ENCODE measurements at places on chromosomes 4 and X.
A peak's percentile ranks its signal among the peaks of the same experiment; 100 is the strongest.

GRCh38 chr4:56630876-56631666 is 50.0 kb downstream of the HOPX start:
- no peak for DNase-seq

DNA sequence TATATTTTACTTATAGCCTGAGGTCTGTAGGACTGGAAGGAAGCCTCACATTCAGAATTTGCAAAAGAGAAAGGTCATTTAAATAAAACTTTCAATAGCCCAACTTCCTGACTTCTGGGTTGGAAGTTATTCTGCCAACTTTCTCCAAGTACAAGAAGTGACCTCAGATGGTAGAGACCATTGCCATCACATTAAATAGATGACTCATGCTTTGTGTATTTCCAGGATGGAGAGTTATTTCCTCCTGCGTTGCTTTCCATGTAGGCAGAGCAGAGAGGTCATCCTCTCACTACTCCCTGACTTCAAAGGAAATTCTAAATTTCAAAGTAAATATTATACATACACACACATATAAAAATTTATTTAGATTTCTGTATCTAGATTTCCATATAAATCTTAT is 73.0 kb upstream of the NR3C2 start:
- no peak for DNase-seq

DNA sequence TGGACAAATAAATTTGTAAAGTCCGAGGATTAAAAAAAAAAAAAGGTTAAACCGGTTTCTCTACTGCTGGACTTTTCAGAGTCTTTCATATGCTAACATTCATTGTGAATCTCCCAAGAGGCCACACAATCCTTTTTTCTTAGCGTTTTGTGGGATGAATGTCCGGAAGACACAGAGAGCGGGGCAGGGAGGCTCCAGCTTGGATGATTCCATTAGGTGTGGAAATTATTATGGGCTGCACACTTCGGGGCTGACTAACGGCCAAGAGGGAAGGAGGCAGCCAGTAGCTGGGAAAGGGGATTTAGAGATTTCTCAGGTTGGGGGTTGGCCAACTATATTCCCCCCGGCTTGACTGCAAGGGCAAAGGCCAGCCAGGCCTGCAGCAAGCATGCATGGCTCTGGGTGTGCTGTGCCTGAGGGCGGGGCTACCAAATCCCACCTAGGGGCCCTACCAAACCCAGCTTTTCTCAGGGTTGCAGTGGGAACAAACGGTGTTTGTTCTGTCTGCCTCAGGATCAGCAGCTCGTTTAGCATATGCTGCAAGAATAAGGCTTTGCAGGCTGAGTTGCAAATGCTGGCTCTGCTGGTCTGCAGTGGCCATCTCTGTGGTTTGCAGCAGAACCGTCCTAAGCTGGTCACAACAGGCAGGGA is 28.6 kb downstream of the NYX start:
- peak; percentile 11 for DNase-seq

DNA sequence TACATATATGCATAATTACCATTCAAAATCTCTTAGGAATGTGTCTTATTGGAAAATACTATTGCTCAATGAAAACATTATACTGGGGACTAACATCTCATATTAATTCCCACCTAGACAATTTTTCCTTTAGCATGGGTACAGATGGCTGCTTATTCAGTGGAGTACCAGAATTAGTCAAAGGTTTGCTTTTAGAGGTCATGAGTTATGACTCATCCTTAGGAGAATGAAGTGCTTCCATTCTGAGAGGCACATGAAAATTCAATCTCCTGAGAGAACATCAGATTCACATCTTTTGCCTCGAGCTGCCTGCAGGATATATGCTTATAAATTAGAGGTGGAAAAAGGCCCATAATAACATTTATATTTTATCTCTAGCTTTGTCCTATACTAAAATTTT is 378.0 kb upstream of the DMD start:
- DNase-seq: no peak

- DNase-seq: peak; percentile 94
These were observed 55.5 kb downstream of the LUZP4 start for GRCh38 chrX:115344885-115345614.

- DNase-seq: no peak
These were observed 137.9 kb downstream of the ANK2 start for GRCh38 chr4:113187358-113187757.

DNA sequence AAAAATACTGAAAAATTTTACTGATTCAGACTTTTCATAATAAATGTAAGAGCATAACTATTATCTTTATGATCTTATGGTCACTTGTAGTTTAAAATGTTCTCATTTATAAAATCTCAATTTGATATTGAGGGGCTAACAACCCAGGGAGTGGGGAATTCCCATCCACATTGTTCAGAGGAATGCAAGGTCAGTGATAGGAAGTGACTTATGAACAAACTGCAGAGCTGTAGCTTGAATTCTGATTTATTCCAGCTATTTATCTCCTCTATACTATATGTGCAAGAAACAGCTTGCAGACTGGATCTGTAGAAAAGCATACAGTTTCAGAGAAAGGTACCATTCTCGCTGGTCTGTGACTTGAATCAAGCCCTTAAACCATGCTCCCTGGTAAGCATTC is 61.6 kb downstream of the SEC24D start:
- no peak for DNase-seq

- no peak for DNase-seq
These were observed 64.4 kb downstream of the HADH start for GRCh38 chr4:108054025-108054638.

- DNase-seq: no peak
These were observed 22.8 kb upstream of the DCLK2 start for GRCh38 chr4:150055467-150055866.

DNA sequence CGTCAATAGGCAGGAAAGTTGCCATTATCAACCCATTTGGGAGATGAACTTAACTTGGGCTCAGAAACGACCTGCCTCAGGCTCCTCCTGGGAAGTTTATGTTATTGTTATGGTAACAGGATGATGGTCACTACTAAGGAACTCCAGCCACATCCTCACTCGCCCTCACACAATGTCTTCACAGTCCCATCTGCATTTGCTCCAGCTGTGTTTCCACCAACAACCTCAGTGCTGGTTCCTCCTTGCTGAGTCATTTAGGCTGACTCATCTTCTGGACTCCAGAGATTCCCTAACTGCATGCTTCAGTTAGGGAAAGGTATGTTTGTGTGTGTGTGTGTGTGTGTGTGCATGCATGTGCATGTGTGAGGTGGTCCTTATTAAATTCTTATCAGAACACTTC is 293.4 kb upstream of the BOD1L1 start:
- DNase-seq: no peak

GRCh38 chr4:187046471-187046870 is 322.8 kb upstream of the FAT1 start:
- no peak for DNase-seq

- no peak for DNase-seq
These were observed 30.2 kb downstream of the STK32B start for GRCh38 chr4:5081441-5081999.

DNA sequence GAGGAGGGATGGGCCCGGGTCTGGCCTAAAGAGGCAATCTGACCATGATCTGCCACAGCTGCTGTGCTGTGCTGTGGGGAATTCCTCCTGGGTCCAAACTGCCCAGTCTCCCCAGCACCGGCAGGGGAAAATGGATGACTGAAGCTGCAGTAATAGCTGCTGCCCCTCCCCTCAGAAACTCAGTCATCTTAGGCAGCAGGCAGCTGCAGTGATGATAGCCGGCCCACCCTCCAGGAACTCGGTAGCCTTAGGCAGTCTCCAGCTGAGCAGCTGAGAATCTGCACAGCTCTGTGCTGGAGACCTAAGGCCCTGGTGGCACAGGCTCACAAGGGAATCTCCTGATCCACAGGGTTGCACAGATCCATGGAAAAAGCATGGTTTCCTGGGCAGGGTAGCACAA is 113.4 kb upstream of the USP38 start:
- DNase-seq: no peak

DNA sequence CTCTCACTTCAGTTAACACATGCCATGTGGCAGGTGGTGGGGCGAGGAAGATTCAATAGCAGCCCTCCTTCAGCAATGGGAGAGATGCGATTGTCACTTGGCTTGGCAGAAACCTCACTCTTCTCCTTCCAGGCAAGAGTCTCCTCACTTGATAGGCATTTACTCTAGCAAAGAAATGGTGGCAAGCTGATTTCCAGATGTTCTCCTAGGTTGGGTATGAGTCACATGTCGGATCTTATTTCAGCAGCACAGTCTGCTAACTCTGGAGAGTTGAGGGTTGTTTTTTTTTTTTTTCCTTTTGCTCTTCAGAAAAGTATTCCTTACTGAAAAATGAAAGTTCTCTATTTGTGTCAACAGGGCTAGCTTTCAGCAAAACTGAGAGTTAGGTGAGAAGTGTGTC is 119.5 kb upstream of the CHRDL1 start:
- DNase-seq: no peak

- no peak for DNase-seq
These were observed 88.8 kb downstream of the CHST7 start for GRCh38 chrX:46662188-46662958.

GRCh38 chrX:113919387-113919786 is 664.5 kb upstream of the HTR2C start:
- no peak for DNase-seq

GRCh38 chr4:92634882-92635281 is 331.1 kb downstream of the GRID2 start:
- DNase-seq: no peak

- DNase-seq: no peak
These were observed 13.6 kb downstream of the SYAP1 start for GRCh38 chrX:16733013-16733412.

DNA sequence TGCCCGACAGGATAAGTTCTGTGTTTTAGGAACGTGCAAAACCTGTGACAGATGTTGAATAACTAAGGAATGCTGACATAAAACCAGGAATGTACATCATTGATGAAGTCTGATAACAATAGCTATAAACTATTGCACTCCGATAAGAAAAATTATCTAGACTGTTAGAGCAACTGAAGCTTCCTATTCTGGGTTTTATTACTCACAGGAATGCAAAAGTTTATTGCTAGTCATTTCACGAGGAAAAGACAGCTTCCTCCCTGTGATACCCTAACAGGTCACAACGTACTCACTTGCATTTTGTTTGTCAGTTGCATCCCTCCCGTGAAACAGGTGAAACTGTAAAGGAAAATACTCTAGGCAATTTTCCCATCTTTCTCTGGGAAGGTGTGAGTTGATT is 65.9 kb downstream of the CLDN22 start:
- no peak for DNase-seq

- peak; percentile 72 for DNase-seq
These were observed 281.6 kb downstream of the SLC7A11 start for GRCh38 chr4:137960371-137961050.

GRCh38 chrX:107760304-107761077 is 15.1 kb downstream of the TSC22D3 start:
- no peak for DNase-seq

GRCh38 chr4:139528377-139529005 is 27.5 kb downstream of the SETD7 start:
- DNase-seq: peak; percentile 82

GRCh38 chrX:116881961-116882360 is 419.2 kb upstream of the CT83 start:
- no peak for DNase-seq

- DNase-seq: no peak
These were observed 22.5 kb upstream of the CENPU start for GRCh38 chr4:184756399-184756798.

DNA sequence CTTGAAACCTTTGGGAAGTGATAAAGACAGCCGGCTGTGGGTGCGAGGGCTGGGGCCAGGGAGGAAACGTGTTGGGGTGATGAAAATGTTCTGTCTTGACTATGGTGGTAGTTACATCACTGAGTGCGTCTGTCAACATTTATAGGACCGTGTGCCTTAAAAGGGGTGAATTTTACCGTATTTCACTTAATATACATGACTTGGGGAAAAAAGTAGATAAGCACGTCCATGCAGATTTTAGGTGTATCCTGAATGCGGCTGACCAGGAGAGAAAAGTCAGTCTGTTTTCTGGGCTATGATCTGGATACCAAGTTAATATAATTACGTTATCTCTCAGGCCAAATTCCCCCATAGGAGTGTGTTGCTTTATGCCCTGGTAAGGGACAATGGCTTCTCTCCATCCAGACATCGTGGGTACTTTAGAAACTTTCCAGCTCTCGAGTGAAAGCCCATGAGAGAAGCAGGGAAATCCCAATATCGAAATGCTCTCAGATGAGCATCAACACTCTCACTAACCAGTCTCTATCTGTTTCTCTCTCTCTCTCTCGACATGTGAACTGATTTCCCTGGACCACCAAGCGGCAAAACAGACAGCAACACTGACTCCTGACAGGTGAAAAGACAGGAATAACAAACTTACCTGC is 71.5 kb downstream of the IRF2 start:
- DNase-seq: no peak

GRCh38 chrX:69034451-69034850 is 130.8 kb downstream of the PJA1 start:
- no peak for DNase-seq

DNA sequence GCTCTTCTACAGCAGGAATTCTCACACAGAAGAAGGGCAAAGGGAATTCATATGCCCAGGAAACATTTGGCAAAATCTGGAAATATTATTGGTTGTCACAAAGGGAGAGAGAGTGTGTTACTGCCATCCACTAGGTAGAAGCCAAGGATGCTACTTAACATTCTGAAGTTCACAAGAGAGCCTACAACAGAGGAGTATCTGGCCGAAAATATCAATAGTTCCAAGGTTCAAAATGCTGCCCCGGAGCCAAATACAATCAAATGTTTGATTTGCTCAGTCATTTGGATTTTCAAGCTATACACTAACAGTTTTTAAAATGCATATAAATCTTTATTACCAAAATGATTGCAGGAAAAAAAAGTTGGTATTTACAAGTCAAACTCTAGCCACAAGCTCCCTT is 18.8 kb downstream of the OTUD4 start:
- no peak for DNase-seq

- no peak for DNase-seq
These were observed 3.2 kb downstream of the TKTL2 start for GRCh38 chr4:163470391-163470790.

DNA sequence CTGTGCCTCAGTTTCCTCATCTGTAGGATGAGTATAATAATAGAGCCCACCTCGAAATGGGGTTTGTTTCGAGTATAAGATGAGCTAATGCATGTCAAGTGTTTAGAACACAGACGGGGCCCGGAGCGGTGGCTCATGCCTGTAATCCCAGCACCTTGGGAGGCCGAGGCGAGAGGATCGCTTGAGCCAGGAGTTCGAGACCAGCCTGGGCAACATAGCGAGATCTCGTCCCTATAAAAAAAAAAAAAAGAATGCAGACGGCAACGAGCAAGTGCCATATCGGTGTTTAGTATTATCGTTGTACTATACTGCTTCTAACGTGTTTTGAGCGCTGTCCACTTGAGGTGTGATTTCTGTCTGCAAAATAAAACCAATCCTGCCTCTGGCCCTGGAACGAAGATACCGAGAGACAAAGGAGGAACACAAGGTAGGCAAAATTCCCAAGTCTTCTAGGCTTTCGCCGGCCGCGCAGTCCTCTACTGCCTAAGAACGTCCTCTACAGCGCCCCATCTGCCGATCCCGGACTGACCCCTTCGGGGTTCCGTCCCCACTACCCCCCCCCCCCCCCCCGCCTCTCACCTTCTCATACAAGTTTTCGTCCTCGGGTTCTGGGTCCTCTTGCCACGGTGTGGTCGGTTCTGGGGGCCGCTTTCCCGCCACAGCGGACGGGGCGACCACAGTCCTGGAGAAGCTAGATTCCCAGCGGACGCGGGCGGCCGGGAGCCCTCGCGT is 442 bp downstream of the NDUFB11 start:
- peak; percentile 53 for DNase-seq
